ENCODE measurements at places on chromosomes 3 and 15.

GRCh38 chr3:56209982-56210751, 258.1 kb downstream of the ERC2 start:
- DNase-seq: no peak

DNA sequence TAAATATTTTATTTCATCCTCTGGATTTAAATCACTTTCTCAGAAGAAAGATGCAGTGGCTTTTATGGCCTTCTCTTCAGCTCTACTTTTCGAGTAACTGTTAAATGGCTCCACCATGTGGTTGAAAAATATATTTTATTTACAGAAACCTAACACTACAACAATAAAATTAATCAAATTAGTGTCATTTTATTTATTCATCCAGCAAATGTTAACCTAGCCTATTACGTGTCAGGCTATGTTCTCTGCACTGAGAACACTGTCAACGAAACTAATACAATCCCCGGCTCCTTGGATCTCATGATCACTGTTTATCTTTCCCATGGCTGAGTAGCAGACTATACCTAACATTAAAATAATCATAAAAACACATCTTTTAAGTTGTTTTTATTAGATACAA, 148.0 kb upstream of the OSTN start:
- no peak for DNase-seq

GRCh38 chr15:72609862-72610261, 44.6 kb upstream of the GOLGA6B start:
- no peak for DNase-seq

GRCh38 chr3:111681661-111682426, 86.7 kb upstream of the ZBED2 start:
- no peak for DNase-seq

DNA sequence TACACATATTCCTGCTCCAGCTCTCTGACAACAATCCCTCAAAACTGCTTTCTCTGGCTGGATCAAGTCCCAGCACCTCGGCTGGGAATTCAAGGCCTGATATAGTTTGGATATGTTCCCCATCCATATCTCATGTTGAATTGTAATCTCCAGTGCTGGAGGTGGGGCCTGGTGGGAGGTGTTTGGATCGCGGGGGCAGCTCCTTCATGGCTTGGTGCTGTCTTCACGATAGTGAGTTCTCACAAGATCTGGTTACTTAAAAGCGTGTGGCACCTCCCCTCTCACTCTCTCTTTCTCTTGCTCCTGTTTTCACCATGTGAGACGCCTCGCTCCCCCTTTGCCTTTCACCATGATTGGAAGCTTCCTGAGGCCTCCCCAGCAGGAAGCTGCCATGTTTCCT, 47.4 kb upstream of the SYN2 start:
- no peak for DNase-seq

DNA sequence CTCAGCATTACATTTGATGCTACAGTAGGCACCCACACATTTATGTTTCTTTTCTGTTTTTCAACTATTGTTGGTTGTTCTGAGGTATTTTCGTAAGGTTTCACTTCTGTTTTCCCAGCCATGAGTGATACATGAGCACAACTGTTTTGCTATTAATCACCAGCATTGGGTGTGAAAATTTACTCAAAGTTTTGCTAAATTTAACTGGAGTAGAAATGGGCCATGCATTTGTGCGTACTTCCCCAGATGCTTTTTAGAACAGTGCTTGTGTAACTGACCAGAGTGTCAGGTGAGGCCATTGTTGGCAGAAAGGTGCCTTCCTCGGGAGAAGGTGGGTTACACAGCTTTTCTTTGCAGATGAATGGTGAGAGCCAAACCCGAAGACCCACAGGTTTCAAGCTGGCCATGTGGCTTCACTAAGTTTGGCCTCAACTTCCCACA, 70.4 kb downstream of the ST6GAL1 start:
- DNase-seq: no peak

GRCh38 chr15:25790000-25790660, 73.0 kb downstream of the ATP10A start:
- DNase-seq: no peak

GRCh38 chr3:41318520-41318919, 119.2 kb downstream of the CTNNB1 start:
- DNase-seq: no peak

- no peak for DNase-seq
Measured at GRCh38 chr3:184652465-184652864, 59.4 kb downstream of the MAGEF1 start.

DNA sequence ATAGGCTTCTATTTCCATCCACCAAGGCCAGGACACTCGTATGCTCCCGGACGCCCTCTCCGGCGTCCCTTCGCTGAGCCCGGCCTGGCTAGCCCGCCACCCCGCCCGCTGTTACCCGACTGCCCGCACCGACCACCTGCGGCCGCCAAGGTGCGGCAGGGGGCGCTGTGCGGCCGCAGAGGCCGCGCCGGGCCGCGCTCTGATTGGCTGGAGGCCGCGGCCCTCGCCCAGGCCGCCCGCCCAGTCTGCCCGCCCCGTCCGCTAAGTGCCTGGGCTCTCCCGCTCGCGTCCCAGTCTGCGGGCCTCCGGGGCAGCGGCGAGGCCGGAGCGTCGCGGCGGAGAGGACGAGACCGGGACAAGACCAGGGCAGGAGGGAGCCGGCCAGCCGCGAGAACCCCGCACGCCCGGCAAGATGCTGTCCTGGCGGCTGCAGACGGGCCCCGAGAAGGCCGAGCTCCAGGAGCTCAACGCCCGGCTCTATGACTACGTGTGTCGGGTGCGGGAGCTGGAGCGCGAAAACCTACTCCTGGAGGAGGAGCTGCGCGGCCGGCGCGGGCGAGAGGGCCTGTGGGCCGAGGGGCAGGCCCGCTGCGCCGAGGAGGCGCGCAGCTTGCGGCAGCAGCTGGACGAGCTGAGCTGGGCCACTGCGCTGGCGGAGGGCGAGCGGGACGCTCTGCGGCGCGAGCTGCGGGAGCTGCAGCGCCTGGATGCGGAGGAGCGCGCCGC, at the start of gene SYNM:
SYNM (plus strand) TSS at position 293 of the 726 bp plus-strand sequence; CDS start at position 413, 120 bp downstream.
- no peak for DNase-seq

- DNase-seq: no peak
Measured at GRCh38 chr15:36877796-36878683, 222.3 kb downstream of the MEIS2 start.

- no peak for DNase-seq
Measured at GRCh38 chr15:60913900-60914299, 315.2 kb downstream of the RORA start.

GRCh38 chr15:38455092-38455491, 1.2 kb downstream of the FAM98B start:
- no peak for DNase-seq

GRCh38 chr3:40505599-40506462, at the start of gene ZNF620:
Gene ZNF620, plus strand, starts transcription at chr3:40506039. Its CDS starts 314 bp downstream, at chr3:40506353.
- DNase-seq: peak; percentile 31

DNA sequence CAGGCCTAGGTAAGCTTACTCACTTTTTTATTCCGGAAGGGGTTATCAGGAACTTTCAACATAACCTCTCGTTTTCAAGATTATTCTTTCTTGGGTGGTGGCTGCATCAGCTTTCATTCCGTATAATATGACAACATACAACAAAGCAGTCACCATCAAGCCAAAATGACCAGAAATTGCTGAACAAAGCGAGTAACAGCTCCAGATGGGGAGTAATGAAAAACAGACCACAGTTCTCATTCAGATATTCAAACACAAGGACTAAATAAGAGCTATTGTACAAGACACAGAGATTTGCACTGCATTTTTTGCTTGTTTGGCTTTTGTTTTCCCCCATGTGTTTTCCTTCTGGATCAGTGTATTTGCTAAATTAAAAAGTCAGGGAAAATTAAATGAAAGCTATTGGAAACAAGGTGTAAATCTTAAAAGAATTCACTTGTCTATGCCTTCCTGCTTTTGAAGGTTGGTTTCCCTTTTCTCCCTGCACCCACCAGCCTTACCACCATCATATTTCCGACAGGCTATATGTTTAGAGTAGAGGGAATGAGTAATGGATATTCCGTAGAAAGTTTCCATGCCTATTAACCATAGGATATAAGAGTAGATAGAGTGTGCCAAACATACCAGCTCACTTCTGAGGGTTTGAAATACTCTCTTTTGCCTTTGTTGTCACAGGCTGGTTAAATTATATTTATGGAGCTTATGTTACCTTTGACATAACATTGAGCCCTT, 213.6 kb downstream of the RBMS3 start:
- DNase-seq: no peak

- DNase-seq: no peak
Measured at GRCh38 chr3:175511219-175511785, 652.2 kb downstream of the NAALADL2 start.

- DNase-seq: no peak
Measured at GRCh38 chr15:58046467-58046866, 19.0 kb downstream of the ALDH1A2 start.

DNA sequence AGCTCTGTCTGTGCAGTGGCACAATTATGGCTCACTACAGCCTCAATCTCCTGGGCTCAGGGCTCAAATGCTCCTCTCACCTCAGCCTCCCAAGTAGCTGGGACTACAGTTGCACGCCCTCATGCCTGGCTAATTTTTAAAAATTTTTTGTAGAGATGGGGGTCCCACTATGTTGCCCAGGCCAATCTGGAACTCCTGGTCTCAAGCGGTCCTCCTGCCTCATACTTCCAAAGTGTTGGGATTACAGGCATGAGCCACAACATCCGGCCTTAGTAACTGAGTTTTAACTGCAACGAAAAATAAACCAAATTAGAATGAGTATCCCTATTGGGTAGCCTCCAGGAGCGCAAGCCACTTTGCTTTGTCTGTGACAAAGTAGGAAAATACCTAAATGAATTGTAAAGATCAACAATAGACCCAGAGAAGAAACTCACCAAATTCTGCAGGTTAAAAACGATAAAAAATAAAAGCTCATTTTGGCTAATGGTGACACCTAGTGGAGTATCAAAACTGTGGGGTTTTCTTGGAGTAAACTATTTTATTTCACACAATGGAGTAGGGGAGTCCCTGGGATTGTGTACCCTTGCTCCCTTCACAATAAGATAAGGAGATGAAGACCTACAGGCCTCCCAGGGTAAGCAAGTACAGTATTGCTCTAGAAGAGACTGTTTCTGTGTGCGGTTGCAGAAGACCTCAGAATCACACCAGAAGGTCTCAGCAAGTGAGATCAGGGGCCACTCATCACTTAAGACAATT, 21.0 kb upstream of the CA12 start:
- no peak for DNase-seq

DNA sequence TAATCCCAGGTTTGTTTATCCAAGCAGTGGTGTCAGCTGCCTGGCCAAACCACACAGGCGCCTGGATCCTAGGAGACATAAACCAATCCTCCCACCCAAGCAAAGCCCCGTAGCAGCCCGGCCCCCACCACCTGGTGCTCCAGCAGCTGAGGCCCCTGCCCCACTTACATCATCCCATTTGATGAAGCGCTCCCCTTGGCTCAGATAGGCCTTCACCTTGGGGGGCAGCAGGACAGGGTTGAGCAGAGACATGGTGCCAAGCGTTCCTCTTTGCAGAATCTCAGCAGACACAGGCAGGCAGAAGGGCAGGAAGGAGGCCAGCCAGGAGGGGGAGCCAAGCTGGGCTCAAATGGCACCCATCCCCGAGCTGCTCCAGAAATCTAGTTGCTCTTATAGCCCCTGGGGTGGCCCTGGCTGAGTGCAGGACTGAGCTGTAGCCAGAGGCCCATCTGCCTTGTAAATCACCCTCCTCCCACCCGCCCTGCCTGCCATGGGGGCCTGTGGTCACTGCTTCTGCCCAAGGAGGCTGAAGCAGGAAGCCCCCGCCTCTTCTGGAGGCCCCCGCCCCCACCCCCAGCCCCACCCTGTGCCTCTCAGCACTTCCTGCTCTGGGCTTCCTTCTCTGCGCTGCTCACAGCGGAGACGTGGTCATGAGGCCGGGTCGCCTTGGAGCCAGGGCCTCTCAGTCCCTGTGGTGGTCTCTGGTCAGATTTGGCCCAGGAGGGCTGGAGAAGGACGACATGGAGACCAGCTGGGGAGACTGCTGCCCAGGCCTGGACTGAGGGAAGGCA, at the start of gene PLCB2:
PLCB2 (minus strand) TSS at position 515 of the 791 bp plus-strand sequence; CDS start at position 252, 263 bp downstream.
- DNase-seq: peak; percentile 41

DNA sequence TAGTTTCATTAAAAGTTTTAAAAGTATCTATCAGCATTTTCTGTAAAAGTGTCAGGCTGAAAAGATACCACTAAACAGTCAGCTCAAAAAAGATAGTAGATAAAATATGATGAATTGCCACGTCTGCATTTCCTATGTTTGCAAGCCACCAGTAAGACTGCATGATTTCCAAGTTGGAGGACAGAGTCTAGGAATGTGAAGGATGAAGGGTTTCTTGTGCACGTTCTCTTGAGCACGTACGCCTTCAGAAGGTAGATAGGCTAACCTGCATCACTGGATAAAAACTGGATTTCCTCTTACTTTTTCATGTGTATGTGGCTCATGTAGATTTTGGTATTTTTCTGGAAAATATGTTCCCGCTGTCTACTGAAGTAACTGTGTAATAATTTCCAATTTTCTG, 9.9 kb upstream of the SEMA6D start:
- DNase-seq: no peak

DNA sequence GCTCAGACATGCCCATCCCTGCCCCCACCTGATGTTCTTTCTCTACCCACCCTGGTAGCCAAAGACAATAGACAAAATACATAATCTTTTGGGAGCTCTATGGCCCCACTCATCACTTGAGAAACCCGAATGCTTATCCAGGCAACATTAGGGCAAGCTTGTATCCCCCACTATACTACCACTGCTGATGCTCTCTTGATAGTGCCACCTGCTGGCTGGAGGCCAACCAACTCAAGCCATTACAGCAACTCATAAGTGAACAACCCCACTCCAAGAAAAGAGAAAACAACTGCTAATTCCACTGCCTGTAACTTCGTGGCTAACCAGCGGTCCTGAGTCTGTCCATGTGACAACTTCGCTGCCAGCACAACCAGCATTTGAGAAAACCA, 342.5 kb upstream of the TGFBR2 start:
- no peak for DNase-seq

- no peak for DNase-seq
Measured at GRCh38 chr3:157300094-157300493, 136.6 kb upstream of the PTX3 start.

- no peak for DNase-seq
Measured at GRCh38 chr15:41935566-41936020, 36.8 kb downstream of the EHD4 start.

DNA sequence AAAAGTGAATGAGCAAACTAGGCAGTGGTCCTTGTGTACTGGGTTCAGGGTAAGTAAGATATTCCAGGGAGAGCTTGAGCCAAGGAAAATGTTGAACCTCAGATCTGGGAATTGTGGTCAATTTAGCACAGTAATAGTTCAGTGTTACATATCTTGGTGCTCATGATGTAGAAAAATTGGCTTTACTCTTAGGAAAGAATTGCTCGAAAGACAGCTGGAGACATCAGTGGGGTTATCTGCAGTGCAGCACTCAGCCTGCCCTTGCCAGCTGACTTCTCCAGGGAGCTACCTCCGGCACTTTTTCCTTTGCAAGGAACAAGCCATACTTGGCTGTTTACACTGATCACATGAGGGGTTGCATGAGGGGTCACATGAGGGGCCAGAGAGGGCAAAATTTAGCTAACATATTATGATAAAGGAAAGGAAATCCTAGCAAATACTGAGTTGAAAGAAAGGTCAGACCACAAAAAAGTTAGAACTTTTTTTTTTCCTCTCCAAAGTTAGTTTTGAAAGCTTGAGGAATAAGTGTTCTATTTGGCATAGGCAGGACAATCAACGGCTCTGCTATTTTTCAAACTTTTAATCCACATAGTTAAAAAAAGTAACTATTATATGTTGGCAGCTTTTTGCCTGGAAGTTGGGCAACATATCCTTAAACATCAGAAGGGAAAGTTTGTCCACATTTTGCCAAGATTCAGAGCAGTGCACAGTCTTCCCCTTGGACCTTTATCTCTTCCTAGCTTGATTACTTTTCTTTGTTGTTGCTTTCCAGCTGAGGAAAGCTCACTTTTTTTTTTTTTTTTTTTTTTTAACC, 92.4 kb downstream of the COL6A6 start:
- no peak for DNase-seq

GRCh38 chr15:80180468-80180867, 27.7 kb downstream of the FAH start:
- DNase-seq: no peak
